ENCODE measurements at places on chromosomes 5 and 9.
A peak's percentile ranks its signal among the peaks of the same experiment; 100 is the strongest.

- H3K27me3 ChIP-seq: peaks cover 31% of the 10 kb centered on the region
- H3K4me3 ChIP-seq: no peak overlapping the region
- no peak for DNase-seq
- no peak overlapping the region for H3K27ac ChIP-seq
- H3K4me1 ChIP-seq: no peaks in the 10 kb centered on the region
Observed at GRCh38 chr5:158801893-158802292, 297.8 kb downstream of the EBF1 start.

- no peak for DNase-seq
- H3K4me1 ChIP-seq: no peaks in the 10 kb centered on the region
- no peaks in the 10 kb centered on the region for H3K36me3 ChIP-seq
- H3K27me3 ChIP-seq: peaks cover 59% of the 10 kb centered on the region
- no peak overlapping the region for H3K27ac ChIP-seq
Observed at GRCh38 chr5:149279661-149280060, 8.0 kb downstream of the AFAP1L1 start.

GRCh38 chr5:108521011-108521700, 139.3 kb upstream of the FBXL17 start:
- H3K36me3 ChIP-seq: no peaks in the 10 kb centered on the region
- H3K27ac ChIP-seq: no peak overlapping the region
- no peaks in the 10 kb centered on the region for H3K4me1 ChIP-seq
- no peak for DNase-seq
- no peak overlapping the region for H3K4me3 ChIP-seq

GRCh38 chr5:33328818-33329217, 111.9 kb upstream of the TARS1 start:
- H3K4me3 ChIP-seq: no peak overlapping the region
- no peaks in the 10 kb centered on the region for H3K4me1 ChIP-seq
- DNase-seq: no peak
- H3K27me3 ChIP-seq: no peaks in the 10 kb centered on the region
- no peak overlapping the region for H3K27ac ChIP-seq

GRCh38 chr9:27377811-27378456, 81.0 kb upstream of the EQTN start:
- peaks cover 28% of the 10 kb centered on the region for H3K27me3 ChIP-seq
- H3K4me1 ChIP-seq: peaks cover 34% of the 10 kb centered on the region
- H3K27ac ChIP-seq: no peak overlapping the region
- peaks cover 2% of the 10 kb centered on the region for H3K36me3 ChIP-seq

DNA sequence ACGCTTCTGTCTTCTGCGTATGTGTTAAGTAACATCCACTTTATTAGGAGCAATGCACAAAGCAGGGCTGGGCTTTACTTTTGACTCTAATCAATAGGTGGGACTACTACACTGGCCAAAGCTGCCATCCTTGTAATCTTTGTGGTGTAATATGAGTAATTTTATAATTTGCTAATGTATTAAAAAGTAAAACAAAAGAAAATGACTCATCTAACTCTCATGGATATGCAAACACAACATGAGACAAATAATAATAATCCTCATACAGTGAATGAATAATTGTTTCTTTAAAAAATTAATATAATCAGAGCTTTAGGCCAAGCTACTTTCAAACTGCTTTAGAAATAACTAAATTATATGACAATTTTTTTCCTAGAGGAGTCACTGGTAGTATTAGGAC, 90.7 kb downstream of the NR3C1 start:
- no peaks in the 10 kb centered on the region for H3K27me3 ChIP-seq
- H3K4me1 ChIP-seq: peaks cover 30% of the 10 kb centered on the region
- H3K4me3 ChIP-seq: no peak overlapping the region
- peaks cover 60% of the 10 kb centered on the region for H3K36me3 ChIP-seq

GRCh38 chr9:81317939-81318338, 371.4 kb downstream of the TLE1 start:
- H3K27ac ChIP-seq: no peak overlapping the region
- no peaks in the 10 kb centered on the region for H3K27me3 ChIP-seq
- no peaks in the 10 kb centered on the region for H3K36me3 ChIP-seq

DNA sequence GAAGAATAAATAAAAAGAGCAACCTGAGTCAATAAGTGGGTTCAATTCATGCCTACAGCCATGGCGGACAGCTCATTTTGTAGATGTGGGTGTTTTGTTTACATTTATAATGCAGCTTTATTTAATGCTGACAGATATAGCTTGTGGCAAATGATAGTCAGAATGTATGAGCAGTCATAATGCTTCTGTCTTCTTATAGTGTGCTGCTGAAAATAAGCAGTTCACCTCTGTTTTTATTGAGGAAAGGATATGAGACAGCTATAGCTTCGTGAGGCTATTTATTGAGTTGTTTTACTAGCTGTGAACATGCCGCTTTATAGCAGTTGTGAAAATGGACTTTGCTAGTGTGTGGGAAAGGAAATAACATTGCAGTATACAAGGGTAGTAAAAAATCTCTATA, 147.4 kb downstream of the PBX3 start:
- no peak for DNase-seq
- no peak overlapping the region for H3K4me3 ChIP-seq
- peaks cover 3% of the 10 kb centered on the region for H3K4me1 ChIP-seq
- H3K27ac ChIP-seq: no peak overlapping the region

DNA sequence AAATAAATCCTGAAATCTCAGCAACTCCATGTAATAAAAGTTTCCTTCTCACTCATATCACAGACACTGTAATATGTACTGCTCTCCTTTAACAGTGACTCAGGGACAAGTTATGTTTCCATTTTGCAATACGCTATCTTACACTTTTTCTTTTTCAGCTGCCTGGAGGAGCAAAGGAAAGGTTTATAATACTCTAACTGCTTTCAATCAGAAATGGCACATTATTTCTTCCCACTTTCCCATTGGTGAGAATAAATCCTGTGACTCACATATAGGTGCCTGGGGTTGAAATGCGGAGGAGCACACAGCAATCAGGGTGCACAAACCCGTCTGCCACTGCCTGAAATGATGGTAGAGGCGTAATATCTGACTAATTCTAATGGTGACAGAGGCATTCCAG, 186.6 kb downstream of the HINT1 start:
- DNase-seq: no peak
- H3K27me3 ChIP-seq: peaks cover 7% of the 10 kb centered on the region
- no peak overlapping the region for H3K27ac ChIP-seq
- H3K4me3 ChIP-seq: no peak overlapping the region

DNA sequence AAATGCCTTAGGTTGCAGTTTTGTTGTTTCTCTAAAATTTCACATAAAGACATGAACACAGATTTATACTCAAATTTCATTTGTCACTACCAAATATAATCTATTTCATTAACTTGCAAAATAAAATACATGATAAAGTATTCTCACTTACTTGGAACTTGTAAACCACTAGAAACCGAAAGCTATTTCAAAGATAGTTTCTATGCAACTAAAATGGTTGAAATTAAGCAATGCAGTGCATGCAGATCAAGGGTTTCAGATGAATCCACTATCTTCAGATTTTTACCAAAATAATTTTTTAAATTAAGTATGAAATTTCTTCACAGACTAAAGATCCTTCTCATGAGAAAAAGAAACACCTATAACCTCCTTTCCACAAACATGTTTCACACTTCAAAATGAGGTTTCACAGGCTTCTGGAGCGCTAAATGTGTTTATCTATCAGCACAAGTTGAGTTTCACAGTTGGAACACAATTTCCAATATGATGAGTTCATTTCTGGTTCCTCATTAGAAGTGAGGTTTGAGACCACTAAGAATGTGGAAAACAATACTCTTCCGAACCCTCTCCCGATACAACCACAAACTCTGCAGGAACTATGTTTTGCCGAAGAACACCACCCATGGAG, 63.9 kb downstream of the EPB41L4A start:
- DNase-seq: no peak
- H3K27ac ChIP-seq: no peak overlapping the region
- no peaks in the 10 kb centered on the region for H3K36me3 ChIP-seq
- H3K27me3 ChIP-seq: peaks cover 9% of the 10 kb centered on the region
- peaks cover 3% of the 10 kb centered on the region for H3K4me1 ChIP-seq
- H3K4me3 ChIP-seq: no peak overlapping the region

DNA sequence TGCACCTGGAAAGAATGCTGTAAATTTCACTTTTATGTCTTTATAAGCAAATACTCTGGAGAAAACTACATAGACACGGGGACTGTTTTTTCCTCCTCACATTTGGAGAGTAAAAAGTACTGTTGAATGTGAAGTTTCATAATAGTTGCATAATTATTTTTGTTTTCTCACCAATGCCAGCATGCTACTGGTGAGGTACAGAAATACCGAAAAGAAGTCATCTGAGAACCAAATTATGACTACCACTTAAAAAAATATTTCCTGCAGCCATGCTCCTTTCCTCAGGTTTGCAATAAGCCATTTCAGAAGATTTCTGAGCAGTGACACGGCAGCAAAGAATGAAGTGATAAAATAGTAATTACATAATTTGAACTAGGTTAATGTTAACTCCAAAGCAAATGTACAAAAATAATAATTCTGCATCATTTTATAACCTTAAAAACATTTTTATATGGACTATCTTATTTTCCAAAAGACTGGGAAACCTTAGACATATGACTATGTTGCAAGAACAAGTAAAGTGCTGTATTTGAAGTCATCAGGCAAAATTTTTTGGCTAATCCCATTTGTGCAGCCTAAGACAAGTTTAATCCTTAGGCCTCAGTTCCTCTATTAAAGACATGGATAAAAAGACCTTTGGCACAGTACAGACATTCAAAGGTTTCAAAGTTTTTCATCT, 144.7 kb downstream of the PCSK1 start:
- H3K4me3 ChIP-seq: no peak overlapping the region
- DNase-seq: no peak
- H3K27ac ChIP-seq: no peak overlapping the region
- H3K36me3 ChIP-seq: no peaks in the 10 kb centered on the region

- peak overlapping the region; percentile 95 for H3K27ac ChIP-seq
- DNase-seq: peak; percentile 54
- H3K36me3 ChIP-seq: peaks cover 44% of the 10 kb centered on the region
Observed at GRCh38 chr5:149345892-149346222, 558 bp downstream of the GRPEL2 start.

DNA sequence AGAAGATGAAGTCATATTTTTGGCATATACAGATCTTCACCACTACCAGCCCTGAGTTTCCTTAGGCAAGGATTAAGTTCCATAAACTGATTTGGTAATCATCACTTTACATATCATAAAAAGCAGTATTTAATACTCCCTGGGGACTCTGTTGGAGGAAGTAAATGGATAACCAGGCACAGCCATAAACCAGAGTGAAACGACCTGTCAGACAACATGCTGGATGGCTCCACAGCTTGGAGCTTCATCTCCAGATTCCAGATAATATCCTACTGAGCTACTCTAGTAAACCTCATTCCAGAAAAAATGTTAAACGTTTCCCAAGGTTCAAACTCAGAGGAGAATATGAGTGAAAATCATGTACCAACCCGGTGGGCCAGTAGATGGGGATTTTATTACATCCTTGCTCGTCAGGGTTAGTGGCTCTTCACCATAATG, 109.2 kb downstream of the BASP1 start:
- DNase-seq: no peak
- no peaks in the 10 kb centered on the region for H3K4me1 ChIP-seq
- no peaks in the 10 kb centered on the region for H3K36me3 ChIP-seq
- H3K27me3 ChIP-seq: no peaks in the 10 kb centered on the region
- no peak overlapping the region for H3K4me3 ChIP-seq

GRCh38 chr9:113695901-113696300, 180.2 kb upstream of the ZNF618 start:
- peaks cover 14% of the 10 kb centered on the region for H3K4me1 ChIP-seq
- H3K36me3 ChIP-seq: no peaks in the 10 kb centered on the region
- H3K27ac ChIP-seq: no peak overlapping the region
- no peak overlapping the region for H3K4me3 ChIP-seq

- H3K27ac ChIP-seq: no peak overlapping the region
- no peaks in the 10 kb centered on the region for H3K4me1 ChIP-seq
- H3K4me3 ChIP-seq: no peak overlapping the region
- no peak for DNase-seq
- H3K27me3 ChIP-seq: no peaks in the 10 kb centered on the region
- H3K36me3 ChIP-seq: no peaks in the 10 kb centered on the region
Observed at GRCh38 chr5:179376701-179377420, 31.6 kb upstream of the ADAMTS2 start.

- H3K36me3 ChIP-seq: no peaks in the 10 kb centered on the region
- H3K4me3 ChIP-seq: no peak overlapping the region
- peaks cover 22% of the 10 kb centered on the region for H3K27me3 ChIP-seq
Observed at GRCh38 chr9:126690431-126691051, 76.8 kb downstream of the LMX1B start.

DNA sequence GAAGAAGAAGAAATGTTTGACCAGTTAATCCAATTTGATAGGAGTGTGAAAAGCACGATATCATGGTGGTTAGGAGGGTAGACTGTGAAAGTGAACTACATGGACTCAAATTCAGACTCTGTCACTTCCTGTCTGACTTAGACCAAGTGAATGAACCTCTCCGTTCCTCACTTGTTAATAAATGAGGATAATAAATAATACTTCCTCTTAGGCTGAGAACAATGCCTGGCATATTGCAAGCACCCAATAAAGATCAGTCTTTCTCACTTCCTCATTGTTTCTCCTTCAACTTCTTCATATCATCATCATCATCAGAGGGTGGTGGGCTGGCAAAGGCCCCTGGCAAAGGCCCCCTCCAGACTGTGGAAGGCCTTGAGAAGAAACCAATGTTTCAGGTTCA, 148.7 kb downstream of the CDK5RAP2 start:
- no peak overlapping the region for H3K4me3 ChIP-seq
- H3K4me1 ChIP-seq: peaks cover 2% of the 10 kb centered on the region
- H3K27me3 ChIP-seq: no peaks in the 10 kb centered on the region

GRCh38 chr9:136604823-136605525, 57.7 kb upstream of the EGFL7 start:
- H3K27ac ChIP-seq: no peak overlapping the region
- DNase-seq: no peak
- peaks cover 11% of the 10 kb centered on the region for H3K27me3 ChIP-seq
- no peaks in the 10 kb centered on the region for H3K36me3 ChIP-seq
- no peak overlapping the region for H3K4me3 ChIP-seq
- H3K4me1 ChIP-seq: no peaks in the 10 kb centered on the region

GRCh38 chr5:32304622-32305021, 8.1 kb downstream of the MTMR12 start:
- H3K27ac ChIP-seq: no peak overlapping the region
- peaks cover 23% of the 10 kb centered on the region for H3K4me1 ChIP-seq
- DNase-seq: no peak
- peaks cover 11% of the 10 kb centered on the region for H3K36me3 ChIP-seq
- H3K4me3 ChIP-seq: no peak overlapping the region

GRCh38 chr5:151406322-151406947, 41.0 kb upstream of the SLC36A1 start:
- no peak for DNase-seq
- no peak overlapping the region for H3K4me3 ChIP-seq
- H3K36me3 ChIP-seq: no peaks in the 10 kb centered on the region
- peaks cover 32% of the 10 kb centered on the region for H3K27me3 ChIP-seq
- no peaks in the 10 kb centered on the region for H3K4me1 ChIP-seq

- H3K36me3 ChIP-seq: no peaks in the 10 kb centered on the region
- peaks cover 61% of the 10 kb centered on the region for H3K4me1 ChIP-seq
- peak overlapping the region; percentile 86 for H3K4me3 ChIP-seq
- H3K27ac ChIP-seq: peak overlapping the region; percentile 80
- H3K27me3 ChIP-seq: peaks cover 8% of the 10 kb centered on the region
- DNase-seq: peak; percentile 53
Observed at GRCh38 chr9:34457266-34458012, 931 bp downstream of the FAM219A start.

GRCh38 chr5:40386289-40386688, 293.4 kb upstream of the PTGER4 start:
- peaks cover 85% of the 10 kb centered on the region for H3K4me1 ChIP-seq
- H3K27me3 ChIP-seq: no peaks in the 10 kb centered on the region
- peak overlapping the region; percentile 69 for H3K27ac ChIP-seq
- H3K36me3 ChIP-seq: peaks cover 16% of the 10 kb centered on the region
- DNase-seq: peak; percentile 81

- H3K36me3 ChIP-seq: no peaks in the 10 kb centered on the region
- no peak overlapping the region for H3K4me3 ChIP-seq
- H3K4me1 ChIP-seq: peaks cover 6% of the 10 kb centered on the region
- peaks cover 12% of the 10 kb centered on the region for H3K27me3 ChIP-seq
Observed at GRCh38 chr5:159827861-159828260, 88.4 kb upstream of the ADRA1B start.

All from activated CD8-positive, alpha-beta memory T cell treated with anti-CD3 and anti-CD28 coated beads, Interleukin-2, amount 10 ng/mL, durations not matched to agents 7 days and 5 days (primary cell).